Retina (tissue), 1 donor: ENCODE measurements at places on chromosomes 4 and X.
A peak's percentile ranks its signal among the peaks of the same experiment; 100 is the strongest.

GRCh38 chrX:72366178-72366577 is 60.5 kb upstream of the CITED1 start:
- no peak for DNase-seq

DNA sequence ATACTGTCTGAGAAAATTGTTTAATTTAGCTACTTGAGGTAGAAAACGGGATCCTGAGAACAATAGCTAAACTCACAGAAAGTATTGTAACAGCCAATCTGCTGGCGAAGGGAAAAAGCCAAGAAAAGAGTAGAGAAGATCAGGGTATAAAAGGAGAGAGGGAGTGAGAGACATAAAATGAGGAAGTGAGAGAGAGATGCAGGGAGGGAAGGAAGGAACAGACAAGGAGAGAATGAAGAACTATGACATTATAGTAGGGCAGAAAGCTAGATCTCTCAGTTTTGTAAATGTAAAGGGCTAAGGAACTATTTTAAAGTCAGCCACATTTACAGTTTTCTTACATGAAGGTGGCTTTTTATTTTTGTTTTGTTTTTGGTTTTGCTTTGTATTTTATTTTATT is 1.6 kb upstream of the GIMD1 start:
- no peak for DNase-seq

DNA sequence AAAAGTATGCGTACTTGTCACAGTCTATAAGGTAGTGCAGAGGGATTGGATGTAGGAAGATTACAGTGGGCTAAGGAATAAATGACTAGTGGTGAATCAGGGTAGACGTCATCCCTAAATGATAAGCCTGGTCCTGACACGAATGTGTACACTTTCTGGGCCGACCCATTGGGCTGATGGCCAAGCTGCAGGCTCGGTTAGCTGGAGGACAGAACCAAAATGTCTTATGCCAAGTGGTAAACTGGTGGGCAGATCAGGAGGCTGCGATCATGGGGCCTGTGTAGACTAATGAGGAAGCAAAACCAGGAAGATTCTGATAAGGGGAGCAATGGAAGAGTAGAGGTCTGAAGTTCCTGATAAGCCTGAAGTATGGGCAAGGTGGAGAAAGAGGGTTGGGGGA is 272.8 kb upstream of the GATB start:
- no peak for DNase-seq

GRCh38 chr4:89836031-89836745 is 773 bp downstream of the SNCA start:
- DNase-seq: no peak

- no peak for DNase-seq
Observed at GRCh38 chr4:9808077-9808476, 26.6 kb downstream of the DRD5 start.

- DNase-seq: no peak
Observed at GRCh38 chr4:11341337-11342043, 87.2 kb downstream of the HS3ST1 start.

GRCh38 chrX:69189576-69190371 is 24.5 kb upstream of the PJA1 start:
- peak; percentile 37 for DNase-seq

DNA sequence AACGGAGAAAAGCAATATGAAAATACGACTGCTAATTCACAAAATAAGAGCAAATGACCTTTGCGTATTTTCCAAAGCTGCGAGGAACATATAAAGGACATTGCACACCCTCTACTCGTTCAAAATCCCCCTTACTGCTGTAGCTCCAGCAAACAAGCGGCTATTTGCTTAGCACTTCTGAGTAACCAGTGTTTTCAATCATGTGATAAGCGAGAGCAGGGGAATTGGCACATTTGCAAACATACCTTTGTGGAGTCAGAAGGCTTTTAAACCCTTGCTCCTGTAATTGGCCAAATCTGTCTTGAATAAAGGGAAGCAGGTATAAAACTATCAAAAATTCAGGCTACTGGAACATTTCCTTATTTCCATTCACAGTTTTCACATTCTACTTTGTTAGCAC is 610.2 kb downstream of the UBE2NL start:
- no peak for DNase-seq

- no peak for DNase-seq
Observed at GRCh38 chr4:86007042-86007441, 352.8 kb downstream of the MAPK10 start.

DNA sequence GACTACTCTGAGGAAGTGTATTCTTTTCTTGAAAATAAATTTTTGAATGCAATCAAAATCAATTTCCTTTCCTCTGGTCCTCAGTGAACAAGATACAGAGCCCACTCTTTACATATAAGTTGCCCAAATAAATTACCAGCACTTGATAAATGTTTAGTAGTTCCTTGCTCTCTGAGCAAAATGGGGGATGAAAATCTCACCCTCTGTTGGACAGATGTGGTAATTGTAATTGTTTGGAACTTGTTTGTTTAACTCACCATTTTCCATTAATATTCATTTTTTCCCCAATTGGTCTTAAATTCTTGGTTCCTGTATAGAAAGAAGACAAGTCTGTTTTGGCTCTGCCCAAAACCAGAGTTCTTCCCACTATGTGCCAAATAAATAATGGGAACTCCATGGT is 146.3 kb downstream of the LDB2 start:
- DNase-seq: no peak

DNA sequence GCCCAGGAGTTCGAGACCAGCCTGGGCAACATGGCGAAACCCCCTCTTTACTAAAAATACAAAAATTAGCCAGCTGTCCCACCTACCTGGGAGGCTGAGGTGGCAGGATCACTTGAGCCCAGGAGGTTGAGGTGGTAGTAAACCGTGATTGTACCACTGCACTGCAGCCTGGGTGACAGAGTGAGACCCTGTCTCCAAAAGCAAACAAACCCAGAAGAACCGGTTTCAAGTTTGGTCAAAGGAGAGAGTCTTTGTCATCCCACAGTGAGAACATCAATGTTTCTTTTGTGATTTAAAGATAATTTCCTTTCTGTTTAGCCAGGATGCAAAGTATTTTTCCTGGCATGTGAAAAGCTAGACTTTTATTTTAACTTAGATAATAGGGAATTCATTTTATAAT is 26.7 kb downstream of the PDK3 start:
- no peak for DNase-seq

DNA sequence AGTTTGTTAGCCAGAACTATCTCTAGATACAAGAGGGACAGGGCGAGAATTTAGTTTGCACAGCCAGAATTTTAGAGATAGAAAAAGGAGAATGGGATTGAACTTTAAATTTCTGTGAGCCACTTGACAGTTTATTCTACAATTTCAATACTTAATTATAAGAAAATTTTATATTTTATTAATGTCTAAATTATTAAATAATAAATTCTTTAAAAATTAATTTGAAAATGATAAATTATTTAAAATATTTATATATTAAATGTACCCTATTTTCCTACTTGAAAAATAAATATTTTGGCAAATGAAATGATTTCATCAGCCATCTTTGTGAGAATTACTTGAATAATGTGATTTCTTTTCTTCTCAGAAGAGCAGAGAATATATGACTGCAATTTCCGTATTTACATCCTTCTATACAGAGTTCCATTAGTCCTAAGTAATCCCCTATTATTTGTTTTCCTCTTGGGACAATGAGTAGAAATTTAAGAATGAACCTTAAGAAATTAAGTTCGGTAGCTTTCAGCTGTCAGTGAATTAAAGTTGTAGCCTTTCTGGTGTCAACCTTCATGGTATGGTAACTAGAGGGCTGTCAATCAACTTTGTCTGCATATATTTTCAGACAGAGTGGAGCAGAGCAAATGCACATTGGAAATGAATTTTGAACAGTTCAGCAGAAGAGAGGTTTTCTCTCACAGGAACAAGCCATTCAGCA is 763.9 kb downstream of the PCDH18 start:
- peak; percentile 10 for DNase-seq

DNA sequence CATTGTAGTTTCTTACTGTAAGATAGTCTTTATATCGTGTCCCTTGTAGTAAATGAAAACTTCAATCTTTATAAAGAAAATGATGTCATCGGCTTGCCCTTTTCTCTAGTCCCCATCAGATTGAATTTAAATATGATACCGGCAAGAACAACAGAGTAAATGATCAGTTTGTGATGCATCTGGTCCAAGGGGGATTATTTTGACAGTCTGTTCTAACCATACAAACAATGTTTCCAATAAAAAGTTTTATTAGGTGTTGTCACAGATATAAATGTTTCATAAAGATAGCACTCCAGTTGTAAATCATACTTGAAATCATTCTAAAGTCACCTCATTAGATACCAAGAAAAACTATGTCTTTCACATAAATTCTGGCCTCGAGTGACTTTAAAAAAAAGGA is 72.3 kb downstream of the SLC9A6 start:
- DNase-seq: no peak

GRCh38 chr4:65943076-65943475 is 272.8 kb upstream of the EPHA5 start:
- DNase-seq: no peak

DNA sequence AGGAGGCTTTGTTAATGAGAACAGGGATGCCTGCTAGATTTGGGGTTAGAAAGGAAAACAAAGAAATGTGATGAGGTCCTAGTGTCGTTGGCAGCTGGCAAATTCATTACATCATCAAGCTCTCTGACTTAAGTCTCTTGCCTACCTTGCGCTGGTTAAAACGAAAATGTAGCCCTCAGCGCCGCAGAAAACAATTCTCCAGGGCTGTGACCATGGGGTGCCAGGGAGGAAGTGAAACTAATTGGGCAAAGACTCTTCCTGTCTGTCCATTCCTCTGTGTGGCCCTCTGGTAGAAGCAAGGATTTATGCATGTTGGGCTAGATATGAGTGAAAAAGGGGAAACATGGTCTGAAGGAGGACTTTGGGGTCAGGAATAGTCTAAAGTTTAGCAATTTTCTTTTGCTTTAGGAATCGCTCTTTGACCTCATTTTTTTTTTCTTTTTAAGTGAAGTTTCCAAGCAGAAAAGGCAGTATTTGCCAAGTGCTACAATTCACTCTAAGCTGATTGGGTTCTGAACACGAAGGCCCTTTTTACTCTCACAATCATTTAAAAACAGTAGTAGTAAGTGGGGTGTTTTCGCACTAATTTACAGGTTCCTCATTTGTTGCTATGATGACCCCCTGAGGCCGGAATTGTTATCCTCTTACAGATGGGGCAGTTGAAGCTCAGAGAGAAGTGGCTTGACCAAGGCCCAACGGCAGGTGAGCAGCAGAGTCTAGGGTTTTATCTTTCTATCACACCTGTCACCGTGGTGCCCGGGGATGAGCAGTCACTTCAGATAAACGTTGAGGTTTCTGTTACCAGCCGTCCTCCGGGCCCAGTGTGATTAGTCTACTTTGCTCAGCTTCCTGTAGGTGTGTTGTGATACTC is 27.3 kb upstream of the CHRNA9 start:
- no peak for DNase-seq

GRCh38 chr4:80459918-80460473 is 124.5 kb downstream of the CFAP299 start:
- DNase-seq: no peak

DNA sequence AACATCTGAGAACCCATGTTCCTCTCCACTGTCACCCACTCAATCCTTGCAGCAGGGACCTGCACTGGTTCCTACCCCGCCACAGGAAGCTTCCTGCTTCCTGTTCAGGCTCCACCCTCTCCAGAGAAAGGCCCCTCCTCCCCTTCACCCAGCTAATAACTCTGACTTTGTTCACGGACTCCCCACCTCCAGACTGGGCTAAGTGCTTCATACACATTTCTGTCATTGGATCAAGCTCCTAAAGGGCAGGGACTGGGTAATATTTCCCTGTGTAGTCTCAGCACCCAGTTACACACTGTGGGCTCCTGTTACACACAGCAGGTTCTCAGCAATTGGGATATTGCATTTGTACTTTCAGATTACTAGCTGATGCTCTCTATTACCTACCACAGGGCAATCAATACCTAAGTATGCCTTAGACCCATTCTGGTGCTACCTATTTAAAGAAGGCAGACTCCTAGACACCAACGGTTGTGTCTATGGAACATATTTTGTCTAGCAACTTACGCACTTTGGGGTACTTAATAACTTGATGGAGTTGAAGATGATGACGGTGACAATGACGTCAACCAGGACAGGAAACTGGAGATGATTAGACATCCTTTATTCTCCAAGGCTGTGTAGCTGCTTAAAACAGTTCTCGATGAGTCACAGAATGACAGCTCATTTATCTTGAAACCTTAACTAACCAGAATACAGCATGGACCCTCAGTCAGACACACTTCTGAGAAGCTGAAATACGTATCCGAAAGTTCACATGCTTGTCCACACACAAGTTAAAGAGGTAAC is 58.1 kb downstream of the MAML3 start:
- no peak for DNase-seq

- no peak for DNase-seq
Observed at GRCh38 chrX:13697976-13698375, 9.0 kb downstream of the RAB9A start.

- no peak for DNase-seq
Observed at GRCh38 chr4:174058846-174059245, 224.6 kb downstream of the FBXO8 start.

DNA sequence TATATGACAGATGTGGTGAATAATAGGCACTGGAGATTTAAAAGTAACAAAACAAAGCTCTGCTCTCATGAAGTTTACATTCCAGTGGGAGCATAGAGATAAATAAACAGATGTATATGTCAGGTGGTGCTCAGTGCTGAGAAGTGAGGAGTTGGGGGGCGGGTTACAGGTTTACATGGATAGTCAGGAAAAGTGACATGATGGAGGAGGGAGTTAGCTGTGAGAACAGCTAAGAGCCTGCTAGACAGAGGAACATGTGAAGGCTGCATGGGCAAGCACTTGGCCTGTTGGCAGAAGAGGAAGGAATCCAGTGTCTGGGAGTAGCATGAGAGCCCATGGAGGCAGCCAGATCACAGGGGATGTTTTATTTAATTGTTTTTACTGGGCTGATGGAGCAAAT is 10.2 kb upstream of the TMEM156 start:
- DNase-seq: no peak

DNA sequence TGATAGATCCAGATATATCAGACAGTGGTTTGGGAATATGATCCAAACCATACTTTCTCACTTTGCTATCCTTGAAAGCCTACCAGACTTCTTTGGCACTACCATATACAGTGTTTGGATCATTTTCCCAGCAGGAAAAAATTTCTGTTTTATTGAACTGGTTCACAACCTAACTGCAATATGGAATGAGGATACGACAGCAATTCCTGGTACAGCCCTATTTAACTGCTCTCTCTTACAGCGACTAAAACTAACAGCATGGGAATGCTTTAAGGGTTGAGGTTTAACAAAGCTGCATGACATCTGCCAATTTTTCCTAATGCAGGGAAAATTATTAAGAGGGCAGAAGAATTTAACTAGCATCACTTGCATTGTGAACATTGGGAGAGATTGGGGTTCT is 47.3 kb downstream of the RS1 start:
- no peak for DNase-seq

DNA sequence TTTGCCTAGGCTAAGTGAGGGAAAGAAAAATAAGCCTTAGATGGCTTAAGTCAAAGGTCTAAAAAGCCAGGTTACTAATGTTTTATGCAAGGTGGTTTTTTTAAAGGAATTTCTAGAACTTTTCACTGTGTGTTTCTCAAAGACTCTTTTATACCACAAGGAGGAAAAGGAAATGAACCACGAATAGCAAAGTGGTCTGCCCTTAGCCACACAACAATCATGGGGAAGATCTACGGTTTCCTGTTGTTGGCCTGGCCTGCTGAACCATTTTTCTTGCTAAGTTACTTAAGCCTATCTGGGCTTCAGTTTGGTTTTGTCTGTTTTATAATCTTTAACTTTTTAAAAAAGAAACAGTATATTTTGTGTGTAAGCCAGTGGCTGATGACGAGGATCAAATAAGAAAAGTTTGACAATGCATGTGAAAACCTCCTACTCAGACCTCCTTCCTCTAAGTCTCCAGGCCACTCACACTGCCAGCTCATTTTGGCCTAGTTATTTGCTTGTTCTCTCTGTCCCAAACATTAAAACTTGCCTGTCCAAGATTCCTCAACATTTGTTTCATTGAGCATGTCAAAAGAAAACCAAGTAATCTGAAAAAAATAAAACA is 56.7 kb upstream of the COL25A1 start:
- DNase-seq: no peak
